Activated T-helper 1 cell treated with anti-CD3 and anti-CD28 coated beads, Interleukin-12 subunit alpha, Interleukin-12 subunit beta, Interleukin-2, Interleukin-4 antibody, amounts not matched to agents 30 ng/mL and 10 ng/mL and 1 ng/mL, durations not matched to agents 14 hours and 24 hours and 36 hours (primary cell): ENCODE measurements at places on chromosomes 5 and 9. TPM values are rescaled to one million over a fixed set of nuclear protein-coding genes. Genes with fewer than 3 reads are reported as not detected.

DNA sequence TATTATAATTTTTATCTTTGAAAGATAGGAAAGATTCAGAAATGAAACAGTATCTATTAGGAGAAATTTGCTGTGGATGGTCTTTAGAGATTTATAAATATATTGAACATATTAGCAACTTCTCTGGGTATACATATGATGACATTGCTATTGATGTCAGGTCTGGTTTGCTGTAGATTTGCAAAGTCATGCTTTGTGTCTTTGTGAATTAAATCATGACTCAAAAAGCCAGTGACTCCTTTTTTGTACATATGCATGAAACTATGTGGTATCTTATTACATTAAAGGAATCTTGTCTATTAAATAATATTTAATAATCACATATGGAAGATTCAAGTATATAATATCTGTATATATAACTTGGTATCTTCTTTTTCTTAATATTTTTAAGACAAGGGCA lies 141.9 kb downstream of the ST8SIA4 start:
- DNase-seq = no peak

- DNase-seq = no peak
Measured at GRCh38 chr5:45037927-45038326, 229.2 kb downstream of the MRPS30 start.

GRCh38 chr5:56755036-56755555 lies 60.3 kb upstream of the MAP3K1 start:
- no peak for DNase-seq

GRCh38 chr5:180642779-180643178 lies 6.6 kb downstream of the FLT4 start:
- no peak for DNase-seq

DNA sequence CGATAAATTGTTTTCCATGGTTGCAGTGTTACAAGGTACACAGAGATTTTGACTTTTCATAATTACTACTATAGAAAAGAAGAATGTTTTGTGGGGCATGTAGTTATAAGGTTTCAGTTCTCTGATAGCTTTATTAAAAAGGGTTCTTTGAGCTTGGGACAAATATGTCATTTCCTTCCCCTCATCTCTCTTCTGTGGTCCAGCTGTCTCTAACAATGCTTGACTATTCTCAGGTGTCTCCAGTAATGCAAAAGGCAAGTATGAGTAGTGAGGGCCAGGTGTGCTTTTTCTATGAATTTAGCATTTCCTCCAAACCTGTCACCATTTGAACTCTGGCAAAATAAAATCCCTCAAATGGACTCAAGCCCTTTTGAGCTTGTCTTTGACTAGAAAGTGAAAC lies 84.3 kb downstream of the SLF1 start:
- no peak for DNase-seq

DNA sequence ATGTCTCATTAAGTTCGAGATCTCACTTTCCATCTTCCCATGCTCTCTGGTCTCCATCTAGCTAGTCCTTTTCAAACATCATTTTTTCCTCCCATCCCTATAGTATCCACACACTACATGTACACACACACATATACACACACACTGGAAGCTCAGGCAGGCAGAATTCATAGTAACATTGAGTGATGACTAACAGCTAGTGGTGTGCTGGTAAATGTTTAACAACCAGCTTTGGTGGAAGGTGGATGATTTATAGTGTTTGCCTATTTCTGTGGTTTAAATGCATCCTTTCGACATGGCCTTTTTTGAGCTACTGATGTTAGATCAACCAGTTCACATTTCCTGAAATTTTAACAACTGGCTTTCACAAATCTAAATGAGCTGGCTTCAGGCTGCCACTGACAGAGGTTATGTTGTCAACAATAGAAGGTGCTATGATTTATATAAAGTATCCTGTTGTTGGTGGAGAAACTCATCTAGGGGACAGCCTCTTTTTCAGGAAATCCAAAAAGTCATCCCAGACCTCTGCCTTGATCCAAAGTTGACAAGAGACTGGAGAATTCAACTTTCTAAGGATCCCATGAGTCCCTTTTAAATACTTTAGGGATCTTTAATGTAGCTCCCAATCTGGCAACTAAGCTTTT lies 117.8 kb downstream of the CCDC192 start:
- DNase-seq = no peak

GRCh38 chr5:172678902-172679301 lies 37.8 kb downstream of the NEURL1B start:
- no peak for DNase-seq

Gene MAT2B
- 113 and 116 TPM in 2 replicates for total RNA-seq

Gene PLAC8L1
- 0.37 and 0.99 TPM in 2 replicates for total RNA-seq

Gene SLC45A2
- 0.18 TPM in 1 of 2 replicates, not detected in the other for total RNA-seq
